Effector memory CD8-positive, alpha-beta T cell (primary cell): ENCODE measurements at places on chromosomes 7 and 10.

DNA sequence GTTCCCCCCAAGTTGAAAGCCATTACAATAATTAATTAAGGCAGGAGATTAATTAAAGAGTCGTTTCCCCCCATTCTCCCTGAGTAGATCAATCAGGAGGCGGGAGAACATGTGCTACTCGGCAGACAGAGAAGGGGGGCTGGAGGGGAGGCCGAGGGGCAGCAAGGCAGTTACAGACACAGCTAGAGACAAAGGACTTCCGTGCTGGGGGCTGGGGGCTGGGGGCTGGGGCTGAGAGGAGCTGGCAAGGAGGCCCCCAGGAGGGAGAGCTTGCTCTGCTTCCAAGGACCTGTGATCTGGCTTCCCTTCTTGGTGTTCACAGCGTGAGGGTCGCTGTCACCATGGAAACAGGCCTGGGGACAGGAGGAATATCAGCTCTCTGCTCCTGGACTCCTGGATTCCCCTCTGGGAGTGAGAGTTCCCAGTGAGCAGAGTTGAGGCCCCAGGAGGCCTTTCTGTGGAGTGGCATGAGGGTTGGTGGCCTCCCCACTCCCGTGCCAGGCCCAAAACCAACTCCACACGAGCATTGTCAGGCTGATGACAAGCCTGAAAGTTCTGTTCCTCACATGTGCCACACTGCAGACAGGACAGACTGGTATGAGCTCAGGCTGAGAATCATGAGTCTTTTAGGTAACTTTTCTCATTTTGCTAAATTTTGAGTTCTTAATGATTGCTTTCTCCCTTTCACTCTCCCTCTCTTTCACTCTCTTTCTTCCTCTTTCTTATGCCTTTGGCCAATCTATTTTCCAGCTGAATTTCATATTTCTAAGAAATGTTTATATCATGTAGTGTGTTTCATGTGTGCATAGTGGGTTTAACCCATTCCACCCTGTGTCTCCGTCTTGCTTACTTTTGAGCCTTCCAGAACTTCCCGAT lies 16.4 kb downstream of the FAM241B start:
- DNase-seq = no peak

- no peak for DNase-seq
These were observed 40.2 kb downstream of the PRTFDC1 start for GRCh38 chr10:24912215-24912614.

DNA sequence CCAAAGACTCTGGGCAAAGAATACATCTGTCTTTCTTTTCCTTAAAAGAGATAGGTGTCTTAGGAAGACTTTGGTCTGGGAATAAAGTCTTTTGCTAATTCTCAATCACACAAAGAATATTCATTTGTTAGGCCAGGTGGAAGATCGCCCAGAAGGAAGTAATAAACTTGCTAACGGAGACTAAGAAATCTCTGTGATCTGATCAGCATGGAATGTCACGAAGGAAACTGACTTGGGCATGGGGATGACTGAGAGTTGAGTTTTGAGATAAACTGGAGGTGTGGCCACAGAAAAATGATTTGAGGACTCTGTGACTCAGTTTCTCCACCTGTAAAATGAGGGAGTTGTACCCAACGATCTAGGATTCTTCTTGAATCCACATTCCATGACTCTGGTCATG lies 161.1 kb upstream of the SVIL start:
- DNase-seq = no peak

DNA sequence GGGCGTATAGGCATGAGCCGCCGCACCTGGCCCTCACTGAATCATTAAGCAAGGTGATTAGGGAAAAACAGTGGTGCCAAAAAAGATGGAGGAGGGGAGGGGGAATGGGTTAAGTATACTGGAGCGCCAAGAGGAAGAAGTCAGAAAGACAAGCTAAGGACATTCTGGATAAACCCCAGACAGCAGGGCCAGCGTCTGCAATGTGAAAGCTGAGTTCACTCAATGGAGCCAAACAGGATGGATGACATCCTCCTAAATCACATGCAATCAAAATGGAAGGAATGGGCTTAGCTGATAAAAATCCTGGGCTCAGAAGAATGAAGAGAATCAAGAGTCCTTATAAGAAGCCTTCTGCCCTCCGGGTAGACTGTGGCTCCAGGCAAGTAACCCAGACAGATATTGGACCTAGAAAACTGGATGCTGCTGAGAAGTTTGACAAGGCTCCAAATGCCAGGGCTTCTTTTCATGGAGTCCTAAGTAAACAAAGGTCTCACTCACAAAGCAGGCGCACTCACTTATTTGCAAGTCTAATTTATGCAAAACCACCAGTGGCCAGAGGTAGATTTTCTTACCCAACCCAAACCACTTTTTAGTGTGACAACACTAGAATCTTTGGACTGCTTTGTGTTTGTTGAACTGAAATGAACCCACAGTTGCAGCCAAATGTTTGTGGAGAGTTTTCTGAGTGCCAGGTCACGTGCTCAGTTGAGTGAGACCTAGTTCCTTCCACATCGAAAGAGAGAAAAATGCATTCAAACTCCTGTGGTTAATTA lies 519.1 kb upstream of the AUTS2 start:
- DNase-seq = no peak

- DNase-seq = no peak
These were observed 130.5 kb upstream of the C1QL3 start for GRCh38 chr10:16652154-16652553.

- peak; percentile 2 for DNase-seq
These were observed 35.1 kb downstream of the SMNDC1 start for GRCh38 chr10:110269374-110270318.

DNA sequence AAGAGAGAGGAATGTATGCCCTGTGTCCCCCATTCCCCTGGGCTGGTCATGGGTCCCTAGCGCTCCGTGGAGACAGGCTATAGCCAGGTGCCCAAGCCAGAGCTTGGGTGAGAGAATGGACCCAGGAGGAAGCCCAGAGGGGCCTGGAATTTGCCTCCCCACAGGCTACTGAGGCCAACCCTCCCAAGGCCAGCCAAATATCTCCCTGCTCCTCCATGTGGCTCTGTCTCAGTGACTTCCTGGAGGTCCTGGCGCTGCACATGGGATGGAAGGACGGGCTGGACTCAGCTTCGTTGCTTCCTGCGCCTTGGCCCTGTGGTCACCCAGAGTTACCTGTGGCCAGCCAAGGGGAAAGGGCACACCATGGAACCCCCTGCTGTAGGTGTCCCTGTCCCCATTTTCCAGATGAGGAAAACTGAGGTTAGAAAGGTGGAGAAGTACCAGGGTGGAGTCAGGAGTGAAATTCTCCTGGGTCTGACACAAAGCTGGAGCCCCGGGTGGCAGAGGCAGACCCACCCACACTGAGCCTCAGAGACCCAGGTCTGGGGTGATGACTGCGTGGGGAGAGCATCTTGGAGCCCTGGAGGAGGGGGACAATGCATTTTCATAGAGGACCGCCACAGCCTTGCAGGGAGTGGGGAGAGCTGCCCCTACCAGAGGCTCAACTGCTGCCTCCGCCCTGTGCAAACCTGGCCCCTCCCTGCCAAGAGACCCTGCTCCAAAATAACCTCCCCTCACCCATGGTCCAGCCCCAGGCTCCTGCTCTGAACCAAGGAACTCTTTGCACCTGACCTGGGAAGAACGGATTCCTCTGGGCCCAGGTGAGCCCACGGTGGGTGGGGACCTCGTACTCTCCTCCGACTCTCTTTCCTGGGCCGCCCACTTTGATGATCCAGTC lies 42.6 kb downstream of the TMEM270 start:
- DNase-seq = no peak

GRCh38 chr7:77450613-77451012 lies 34.5 kb upstream of the GSAP start:
- DNase-seq = no peak

GRCh38 chr7:155773531-155773930 lies 38.7 kb downstream of the SHH start:
- no peak for DNase-seq

- DNase-seq = no peak
These were observed 57.4 kb downstream of the CDK6 start for GRCh38 chr7:92778972-92779371.

- peak; percentile 78 for DNase-seq
These were observed 59.2 kb downstream of the CDHR3 start for GRCh38 chr7:106022193-106022821.

DNA sequence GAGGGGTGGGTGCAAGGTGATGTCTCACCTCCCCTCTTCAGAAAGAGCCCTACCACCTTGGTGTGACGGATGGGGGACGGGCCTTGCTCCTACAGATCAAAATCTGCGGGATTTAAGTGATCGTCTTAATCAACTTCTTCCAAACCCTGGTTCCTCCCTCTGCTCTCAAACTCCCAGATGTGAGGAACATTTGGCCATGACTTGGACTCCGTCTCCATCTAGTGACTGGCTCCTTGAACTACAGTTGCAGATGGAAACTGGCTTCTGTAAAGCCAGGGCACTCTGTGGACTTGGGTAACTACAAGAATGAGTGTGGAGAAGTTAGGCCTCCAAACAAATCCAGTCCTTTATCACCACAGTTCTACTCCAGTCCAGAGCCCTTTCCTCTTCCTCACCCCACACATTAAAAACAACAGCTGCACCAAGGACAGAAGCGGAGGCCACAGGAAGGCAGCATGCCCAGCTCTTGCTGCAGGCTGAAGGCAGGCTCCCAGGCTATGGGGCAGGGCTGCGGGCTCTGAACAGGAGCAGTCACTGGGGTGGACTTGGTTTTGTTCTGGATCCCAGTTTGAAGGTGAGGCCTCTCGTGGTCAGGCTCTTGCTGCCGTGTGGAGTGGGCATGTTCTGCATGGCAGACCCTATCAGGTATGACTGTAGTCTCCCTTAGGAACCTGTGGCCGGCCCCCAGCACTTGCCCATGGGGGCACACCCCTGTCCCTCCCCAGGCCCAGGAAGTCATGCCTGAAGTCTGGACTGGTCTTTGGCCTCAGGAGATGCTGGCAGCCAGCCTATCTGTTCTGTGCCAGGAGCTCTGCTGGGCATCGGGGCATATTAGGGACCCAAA lies 79.4 kb downstream of the VWC2 start:
- no peak for DNase-seq

DNA sequence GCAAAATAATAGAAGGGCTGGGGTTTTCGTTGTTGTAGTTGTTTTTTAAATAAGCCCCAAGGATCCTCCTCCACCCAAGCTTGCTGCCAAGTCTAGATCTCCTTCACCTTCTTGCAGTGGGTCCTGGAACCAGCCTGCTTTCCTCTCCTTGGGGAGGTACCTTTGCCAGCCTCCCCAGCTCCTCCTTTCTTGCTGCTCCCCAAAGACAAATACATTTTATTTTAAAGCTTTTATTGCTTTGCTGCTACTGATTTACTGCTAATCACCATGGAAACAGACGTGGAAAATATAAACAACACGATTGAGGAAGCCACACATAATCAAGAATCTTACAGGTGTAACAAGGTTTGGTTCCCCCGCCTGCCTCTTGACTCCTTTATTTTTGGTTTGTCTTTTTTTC lies 17.4 kb upstream of the SLF2 start:
- DNase-seq = no peak

DNA sequence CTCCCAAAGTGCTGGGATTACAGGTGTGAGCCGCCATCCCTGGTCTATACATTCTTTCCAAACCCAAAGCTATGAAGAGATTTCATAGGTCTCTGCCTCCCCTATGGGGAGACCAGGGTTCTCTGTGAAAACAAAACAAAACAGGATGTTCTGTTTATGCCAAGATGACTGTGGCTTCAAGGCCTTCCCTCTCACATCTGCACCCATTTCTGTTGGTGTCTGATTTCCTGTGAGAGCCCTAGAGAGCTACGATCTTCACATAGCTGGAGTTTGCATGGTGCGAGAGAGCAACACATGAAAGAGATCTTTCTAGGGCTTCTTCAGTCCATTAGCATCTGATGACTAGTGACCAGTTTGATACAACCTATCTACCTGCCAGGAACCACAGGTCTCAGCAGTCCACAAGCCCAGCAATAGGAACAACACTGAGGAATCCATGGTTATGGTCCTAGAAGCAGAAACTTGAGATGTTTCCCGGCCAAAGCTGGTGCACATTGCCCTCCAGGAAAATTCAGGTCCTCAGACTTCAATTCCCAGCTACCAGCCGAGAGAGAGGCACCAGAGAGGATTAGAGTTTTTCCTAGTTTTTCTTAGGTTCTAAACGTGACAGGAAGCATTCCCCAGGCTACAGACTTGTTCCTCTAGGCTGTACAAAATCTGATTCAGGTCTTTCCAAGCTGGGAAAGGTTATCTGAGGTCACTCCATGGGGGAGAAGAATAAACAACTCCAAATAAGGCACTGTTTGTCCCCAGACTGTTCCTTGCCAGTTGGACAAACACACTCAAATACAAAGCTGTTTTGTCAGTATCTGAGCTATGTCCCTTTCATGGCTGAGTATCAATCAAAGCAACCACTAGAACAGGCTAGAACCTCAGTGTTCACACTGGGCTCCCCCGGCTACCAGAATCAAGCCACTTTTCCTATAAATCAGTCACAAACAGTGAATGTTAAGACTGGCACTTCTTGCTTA lies 259.7 kb downstream of the CALN1 start:
- no peak for DNase-seq

GRCh38 chr10:75074711-75075445 lies 36.6 kb upstream of the SAMD8 start:
- DNase-seq = no peak

DNA sequence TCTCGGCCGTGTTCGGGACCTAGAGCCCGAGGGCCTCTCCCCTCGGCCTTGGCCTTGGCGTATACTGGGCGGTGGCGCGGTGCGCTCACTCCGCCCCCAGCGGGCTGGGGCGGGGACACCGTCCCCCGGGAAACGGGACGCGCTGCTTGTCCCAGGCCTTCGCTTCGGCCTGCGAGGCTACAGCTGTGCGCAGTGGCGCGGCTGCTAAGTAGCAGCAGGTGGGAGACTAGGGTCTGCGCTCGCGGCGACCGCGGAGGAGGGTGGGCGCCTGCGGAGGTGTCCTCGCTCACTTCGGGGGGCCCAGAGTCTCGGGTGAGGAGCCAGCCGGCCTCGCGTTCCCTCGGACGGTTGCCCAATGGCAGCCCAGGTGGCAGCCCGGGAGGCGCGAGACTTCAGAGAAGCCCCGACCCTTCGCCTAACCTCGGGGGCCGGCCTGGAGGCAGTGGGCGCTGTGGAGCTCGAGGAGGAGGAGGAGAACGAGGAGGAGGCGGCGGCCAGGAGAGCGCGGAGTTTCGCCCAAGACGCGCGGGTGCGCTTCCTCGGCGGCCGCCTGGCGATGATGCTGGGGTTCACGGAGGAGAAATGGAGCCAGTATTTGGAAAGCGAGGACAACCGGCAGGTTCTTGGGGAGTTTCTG lies at the start of gene DNAH11:
DNAH11 (plus strand) TSS at position 149 of the 637 bp plus-strand sequence; CDS start at position 356, 207 bp downstream.
- no peak for DNase-seq

DNA sequence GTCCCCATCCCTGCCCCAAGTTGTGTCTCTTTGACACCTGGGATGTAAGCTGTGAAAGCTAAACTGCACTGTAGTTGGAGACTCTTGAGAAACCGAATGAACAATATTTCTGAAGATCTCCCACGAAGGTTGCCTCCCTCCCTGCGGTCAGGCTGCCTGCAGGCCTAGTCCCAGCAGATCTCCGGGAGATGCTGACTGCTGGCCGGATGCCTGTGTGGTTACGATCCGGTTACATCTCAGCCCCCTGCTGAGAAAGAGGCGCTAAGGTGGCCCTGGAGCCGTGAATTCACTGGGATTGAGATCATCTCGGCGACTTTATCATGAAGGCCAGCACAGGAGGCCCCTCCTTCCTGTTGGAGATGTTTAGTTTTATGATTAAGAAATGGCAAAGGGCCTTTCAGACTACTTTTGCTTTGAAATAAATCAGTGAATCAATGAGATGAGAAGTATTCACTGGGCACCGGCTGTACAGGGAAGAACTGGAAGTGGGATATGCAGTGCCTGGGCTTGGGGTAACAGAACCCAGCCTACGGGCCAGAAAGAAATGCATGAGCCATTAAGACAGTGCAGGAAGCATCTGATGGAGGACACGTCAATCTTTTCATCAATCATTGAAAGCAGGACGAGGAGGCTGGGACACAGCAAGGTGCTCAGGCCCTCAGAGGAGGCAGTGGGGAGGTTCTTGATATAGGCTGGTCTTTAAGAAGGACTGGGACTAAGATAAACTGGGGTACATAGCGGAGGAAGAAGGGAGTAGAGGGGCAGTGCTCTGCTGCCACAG lies 177.6 kb downstream of the PRKAG2 start:
- DNase-seq = no peak
